ENCODE measurements at places on chromosomes 3 and 15.
A peak's percentile ranks its signal among the peaks of the same experiment; 100 is the strongest.

- H3K4me3 ChIP-seq: no peak overlapping the region
- H3K27ac ChIP-seq: no peak overlapping the region
- no peaks in the 10 kb centered on the region for H3K36me3 ChIP-seq
- H3K27me3 ChIP-seq: no peaks in the 10 kb centered on the region
- peak; percentile 72 for DNase-seq
Measured at GRCh38 chr15:60520825-60521368, 42.0 kb upstream of the ICE2 start.

DNA sequence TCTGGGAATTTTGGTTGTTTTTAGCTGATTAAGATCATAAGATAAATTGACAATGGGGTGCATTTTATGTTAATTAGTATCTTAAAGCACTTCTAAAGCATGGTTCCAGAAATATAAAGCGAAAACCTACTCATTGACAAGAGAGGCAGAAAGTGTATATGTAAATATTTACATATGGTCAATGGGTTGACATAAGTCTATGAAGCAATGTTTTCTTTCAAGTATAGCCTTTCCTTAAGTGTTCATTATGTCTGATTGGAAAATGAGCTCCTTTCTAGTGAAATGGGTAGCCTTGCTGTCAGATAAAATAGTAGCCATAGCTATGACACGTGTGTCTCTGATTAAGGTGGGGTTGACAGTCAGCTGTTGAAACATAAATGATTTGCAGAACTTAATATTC lies 365.2 kb upstream of the AGTR1 start:
- no peak overlapping the region for H3K4me3 ChIP-seq
- no peaks in the 10 kb centered on the region for H3K4me1 ChIP-seq
- H3K36me3 ChIP-seq: no peaks in the 10 kb centered on the region

DNA sequence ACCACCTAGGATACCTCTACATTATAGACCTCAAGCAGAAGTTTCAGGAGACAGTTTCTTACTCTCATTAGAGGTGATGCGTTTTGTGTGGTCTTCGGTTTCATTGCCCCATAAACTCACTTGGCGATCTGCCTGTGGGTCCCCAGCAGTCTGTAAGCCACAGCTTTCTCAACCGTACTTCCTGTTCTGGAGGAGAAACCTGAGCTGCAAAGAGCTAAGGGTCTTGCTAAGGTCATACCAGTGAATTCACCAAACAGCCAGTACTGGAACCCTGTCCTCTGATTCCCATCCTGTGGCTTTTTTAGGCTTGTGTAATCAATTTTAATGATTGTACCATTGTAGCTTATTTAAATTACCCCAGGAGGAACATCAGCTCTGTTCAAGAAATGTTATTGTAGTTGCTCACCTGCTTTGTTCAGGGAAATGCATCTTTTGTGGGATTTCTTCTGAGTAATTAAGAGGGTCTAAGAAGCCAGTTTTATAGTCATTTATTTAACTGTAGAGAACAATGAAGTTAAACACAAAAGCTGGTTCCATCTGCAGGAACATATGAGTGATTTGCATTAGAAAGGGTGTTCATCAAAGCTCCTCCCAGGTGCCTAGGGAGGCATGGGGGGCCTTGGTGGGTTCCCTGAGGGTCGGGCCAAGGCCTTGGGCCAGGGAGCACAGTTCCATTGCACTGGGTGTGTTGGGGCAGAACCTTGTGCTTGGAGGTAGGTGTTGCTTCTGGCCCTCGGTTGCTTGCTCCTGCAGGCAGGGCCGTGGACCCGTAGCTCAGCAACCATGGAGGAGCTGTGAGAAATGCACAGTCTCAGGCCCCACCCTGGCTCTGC lies 69.6 kb downstream of the APBA2 start:
- H3K27me3 ChIP-seq: peaks cover 3% of the 10 kb centered on the region
- H3K4me1 ChIP-seq: peaks cover 8% of the 10 kb centered on the region
- H3K27ac ChIP-seq: no peak overlapping the region
- H3K36me3 ChIP-seq: no peaks in the 10 kb centered on the region

DNA sequence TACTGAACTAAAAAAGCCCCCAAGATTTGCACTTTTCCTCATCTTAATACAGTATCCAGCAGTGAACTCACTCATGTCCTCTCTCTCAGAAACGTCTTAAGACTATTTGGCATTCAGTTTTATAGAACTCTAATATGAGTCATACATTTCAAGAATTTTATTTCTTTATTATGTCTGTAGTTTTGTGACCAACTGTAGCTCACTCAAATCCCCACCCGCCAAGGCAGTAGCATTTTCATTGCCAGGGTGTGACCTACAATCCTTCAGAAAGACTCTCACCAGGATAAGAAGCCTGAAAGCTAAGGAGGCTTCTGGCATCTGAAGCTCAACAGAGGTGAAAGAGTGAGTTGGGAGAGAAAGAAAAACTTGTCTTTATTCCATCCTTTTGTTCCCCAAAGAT lies 537.1 kb downstream of the RSL24D1 start:
- no peak for DNase-seq
- H3K27ac ChIP-seq: no peak overlapping the region
- H3K36me3 ChIP-seq: no peaks in the 10 kb centered on the region
- no peak overlapping the region for H3K4me3 ChIP-seq
- H3K4me1 ChIP-seq: no peaks in the 10 kb centered on the region
- H3K27me3 ChIP-seq: no peaks in the 10 kb centered on the region

DNA sequence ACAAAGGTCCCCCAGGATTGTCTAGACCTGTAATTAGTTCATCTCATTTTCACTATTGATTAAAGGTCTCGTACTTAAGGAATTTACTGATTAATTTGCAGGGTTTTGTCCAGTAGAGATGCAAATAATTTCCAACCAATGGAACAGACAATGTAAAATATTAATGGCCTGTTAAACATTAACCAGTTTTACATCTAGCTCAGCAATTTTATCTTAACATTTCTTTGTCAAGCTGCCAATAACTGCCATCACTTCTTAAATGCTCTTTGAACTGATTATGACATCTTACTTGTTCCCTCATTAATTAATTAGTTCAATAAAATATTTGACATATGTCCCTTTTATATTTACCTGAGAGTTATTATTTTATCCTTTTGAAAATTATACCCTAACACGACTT lies 9.4 kb upstream of the STRIT1 start:
- DNase-seq: no peak
- H3K27ac ChIP-seq: no peak overlapping the region
- H3K4me3 ChIP-seq: no peak overlapping the region
- H3K27me3 ChIP-seq: no peaks in the 10 kb centered on the region
- no peaks in the 10 kb centered on the region for H3K4me1 ChIP-seq

GRCh38 chr15:42955518-42955917 lies 34.9 kb upstream of the TTBK2 start:
- no peaks in the 10 kb centered on the region for H3K27me3 ChIP-seq
- DNase-seq: no peak
- no peak overlapping the region for H3K27ac ChIP-seq
- peaks cover 54% of the 10 kb centered on the region for H3K36me3 ChIP-seq
- H3K4me3 ChIP-seq: no peak overlapping the region
- H3K4me1 ChIP-seq: no peaks in the 10 kb centered on the region

DNA sequence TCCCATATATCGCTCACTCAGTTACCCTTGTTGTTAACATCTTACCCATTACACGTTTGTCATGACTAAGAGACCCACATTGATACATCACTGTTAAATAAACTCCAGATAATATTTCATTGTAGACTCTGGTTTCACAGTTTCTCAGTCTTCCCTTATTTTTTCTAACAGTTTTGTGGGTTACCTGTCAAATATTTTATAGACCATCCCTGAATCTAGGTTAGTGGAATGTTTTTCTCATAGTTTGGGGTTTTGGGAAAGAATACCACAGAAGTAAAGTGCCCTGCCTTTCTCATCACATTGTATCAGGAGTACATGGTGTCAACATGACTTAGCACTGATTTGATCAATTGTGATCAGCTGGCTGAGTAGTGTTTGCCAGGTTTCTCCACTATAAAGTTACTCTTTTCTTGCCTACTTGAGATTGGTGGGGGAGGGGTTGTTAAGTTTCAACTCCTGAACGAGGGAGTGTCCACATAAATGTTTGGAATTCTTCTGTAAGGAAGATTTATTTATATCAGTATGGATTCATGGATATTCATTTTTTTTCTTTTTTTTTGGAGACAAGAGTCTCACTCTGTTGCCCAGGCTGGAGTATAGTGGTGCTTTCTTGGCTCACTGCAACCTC lies 25.9 kb downstream of the RNF111 start:
- H3K36me3 ChIP-seq: peaks cover 4% of the 10 kb centered on the region
- H3K27me3 ChIP-seq: no peaks in the 10 kb centered on the region
- no peak for DNase-seq
- H3K4me3 ChIP-seq: no peak overlapping the region

GRCh38 chr3:190534986-190535385 lies 21.1 kb downstream of the IL1RAP start:
- no peaks in the 10 kb centered on the region for H3K36me3 ChIP-seq
- H3K27ac ChIP-seq: no peak overlapping the region
- DNase-seq: no peak
- H3K4me3 ChIP-seq: no peak overlapping the region
- no peaks in the 10 kb centered on the region for H3K4me1 ChIP-seq
